ENCODE measurements at places on chromosomes 1 and 21. TPM values are rescaled to one million over a fixed set of nuclear protein-coding genes. Genes with fewer than 3 reads are reported as not detected.

DNA sequence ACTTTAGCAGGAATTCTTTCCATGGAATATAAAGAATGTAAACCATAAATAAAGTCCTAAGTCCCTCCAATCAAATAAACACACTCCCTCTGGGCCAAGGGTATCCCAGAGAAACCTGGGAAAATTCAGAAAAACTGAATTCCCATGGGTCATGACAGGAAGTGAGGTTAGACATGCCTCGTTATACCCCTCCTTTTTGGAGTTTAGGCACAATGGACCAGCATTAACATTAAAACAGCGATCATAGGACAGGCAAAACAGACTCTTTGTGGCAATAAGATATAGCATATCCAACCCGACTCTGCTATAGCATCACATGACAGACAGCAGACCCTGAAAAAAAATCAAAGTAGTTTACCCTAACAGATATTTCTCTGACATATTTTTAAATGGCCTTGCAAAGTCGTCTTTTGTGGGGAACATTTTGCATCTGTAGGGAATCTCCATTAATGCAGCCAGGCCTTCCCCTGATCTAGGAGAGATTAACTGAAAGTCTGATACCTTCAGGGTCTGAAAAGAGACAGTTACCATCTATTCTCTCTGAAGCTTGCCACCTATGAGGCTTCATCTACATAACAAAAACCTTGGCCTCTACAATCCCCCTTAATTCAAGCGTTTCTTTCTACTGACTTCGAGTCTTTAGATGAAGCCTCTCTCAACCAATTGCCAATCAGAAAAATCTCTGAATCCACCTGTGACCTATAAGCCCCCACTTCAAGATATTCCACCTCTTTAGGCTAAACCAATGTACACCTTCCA, 143.0 kb upstream of the KCNK1 start:
- H3K4me1 ChIP-seq, result no peaks in the 10 kb centered on the region
- H3K27me3 ChIP-seq, result no peaks in the 10 kb centered on the region
- no peak overlapping the region for H3K4me3 ChIP-seq
- H3K36me3 ChIP-seq, result no peaks in the 10 kb centered on the region
- DNase-seq, result no peak

GRCh38 chr1:223319905-223320580, 43.9 kb downstream of the SUSD4 start:
- DNase-seq, result no peak
- H3K27ac ChIP-seq, result peak overlapping the region; percentile 51
- H3K27me3 ChIP-seq, result no peaks in the 10 kb centered on the region
- peaks cover 9% of the 10 kb centered on the region for H3K4me1 ChIP-seq

The CNKSR1 gene
- 45.6 TPM for total RNA-seq

The NBPF6 gene
- total RNA-seq, result not detected

The VWA5B1 gene
- total RNA-seq, result not detected

Measured in suprapubic skin (tissue), 4 donors.